DMS53 (cell line): ENCODE measurements at places on chromosomes 12 and 14.
A peak's percentile ranks its signal among the peaks of the same experiment; 100 is the strongest.

GRCh38 chr14:85530626-85531025 lies 682 bp downstream of the FLRT2 start:
- DNase-seq, result peak; percentile 54

DNA sequence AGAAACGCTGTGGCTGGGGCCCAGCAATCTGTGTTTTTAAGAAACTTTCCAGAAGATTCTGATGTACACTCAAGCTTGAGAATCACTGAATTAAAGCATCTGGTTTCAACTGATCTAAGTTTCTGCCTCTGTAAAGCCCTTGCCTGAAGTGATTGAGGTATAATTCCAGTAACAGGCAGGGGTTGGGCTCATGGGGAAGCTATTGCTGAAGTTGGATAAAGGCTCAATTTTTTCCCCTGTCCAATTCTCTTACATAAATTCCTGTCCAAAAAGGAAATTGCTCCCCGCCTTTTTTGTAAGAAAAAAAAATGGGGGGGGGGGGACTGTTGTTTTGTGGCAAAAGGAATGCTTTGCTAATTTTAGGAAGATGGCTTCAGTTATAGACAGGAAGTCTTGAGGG lies 337.4 kb downstream of the NUAK1 start:
- no peak for DNase-seq

DNA sequence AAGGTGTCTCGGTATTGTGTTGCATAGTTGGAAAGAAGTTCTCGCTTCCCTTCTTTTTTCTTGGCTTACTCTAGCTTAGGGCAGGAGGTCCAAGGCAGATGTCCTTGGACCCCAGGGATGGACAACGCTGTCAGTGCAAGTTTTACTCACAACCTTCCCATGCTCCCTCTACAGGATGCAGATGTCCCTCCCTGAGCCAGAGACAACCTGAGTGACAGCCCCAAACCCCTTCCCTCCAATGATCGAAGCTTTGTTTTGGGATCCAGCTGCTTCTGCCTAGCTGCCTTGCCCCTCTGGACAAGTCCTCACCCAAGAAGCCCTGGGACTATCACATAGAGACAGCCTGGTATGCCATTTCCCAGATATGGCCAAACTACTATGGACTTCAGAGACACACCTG lies 112.0 kb upstream of the RAP1B start:
- DNase-seq, result no peak

- DNase-seq, result no peak
These were observed 298.5 kb downstream of the ERC1 start for GRCh38 chr12:1289371-1290155.

DNA sequence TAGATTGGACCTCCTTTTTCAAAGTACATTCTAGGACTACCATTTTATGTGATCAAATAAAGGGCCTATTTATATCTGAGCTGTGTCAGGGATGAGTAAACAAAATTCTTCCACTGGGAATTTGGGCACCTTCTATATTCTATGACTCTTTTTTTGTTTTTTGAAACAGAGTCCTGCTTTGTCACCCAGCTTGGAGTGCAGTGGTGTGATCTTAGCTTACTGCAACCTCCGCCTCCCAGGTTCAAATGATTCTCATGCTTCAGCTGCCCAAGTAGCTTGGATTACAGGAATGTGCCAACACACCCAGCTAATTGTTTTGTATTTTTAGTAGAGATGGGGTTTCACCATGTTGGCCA lies 64.8 kb downstream of the DRAM1 start:
- no peak for DNase-seq

GRCh38 chr14:82536566-82536965 lies 1002.9 kb upstream of the SEL1L start:
- DNase-seq, result no peak
